ENCODE measurements at places on chromosomes 11 and 22.

GRCh38 chr22:23137905-23138561 is 3.8 kb downstream of the RSPH14 start:
- no peak for DNase-seq

DNA sequence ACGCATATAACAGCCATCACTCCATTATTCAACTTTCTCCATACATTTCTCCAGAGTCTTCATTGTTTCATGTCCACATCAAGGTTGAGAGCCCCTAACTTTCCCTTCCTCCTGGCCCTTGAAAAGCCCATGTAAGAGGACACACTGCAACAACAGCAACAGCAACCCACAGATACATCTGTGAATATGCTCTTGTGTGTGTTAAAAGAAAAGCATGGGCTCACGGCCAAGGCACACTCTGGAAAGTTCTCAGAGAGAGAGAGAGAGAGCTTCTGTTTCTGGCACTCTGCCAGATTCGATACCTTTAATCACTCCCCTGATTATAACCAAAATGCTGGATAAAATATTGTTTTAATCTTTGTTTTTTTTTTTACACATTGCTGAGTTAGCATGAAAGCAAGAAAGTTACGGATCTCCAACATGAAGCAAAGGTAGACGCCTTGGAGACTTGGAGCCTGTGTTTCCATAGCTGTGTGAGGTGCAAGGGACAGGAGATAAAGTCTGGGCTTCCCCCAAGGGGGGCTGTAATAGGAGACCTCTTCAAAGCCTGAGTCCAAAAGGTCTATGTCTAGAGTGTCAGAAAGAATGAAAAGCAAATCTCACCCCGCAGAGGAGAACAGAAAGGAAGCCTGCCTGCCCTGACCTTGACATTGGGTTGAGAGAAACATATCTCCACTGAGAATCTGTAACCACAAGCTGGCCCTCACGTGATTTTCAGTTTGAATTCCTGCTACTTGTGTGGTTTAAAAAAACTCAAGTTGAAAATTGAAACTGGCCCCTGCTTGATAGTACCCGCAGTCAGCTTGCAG is 33.7 kb upstream of the MPPED1 start:
- DNase-seq: no peak

DNA sequence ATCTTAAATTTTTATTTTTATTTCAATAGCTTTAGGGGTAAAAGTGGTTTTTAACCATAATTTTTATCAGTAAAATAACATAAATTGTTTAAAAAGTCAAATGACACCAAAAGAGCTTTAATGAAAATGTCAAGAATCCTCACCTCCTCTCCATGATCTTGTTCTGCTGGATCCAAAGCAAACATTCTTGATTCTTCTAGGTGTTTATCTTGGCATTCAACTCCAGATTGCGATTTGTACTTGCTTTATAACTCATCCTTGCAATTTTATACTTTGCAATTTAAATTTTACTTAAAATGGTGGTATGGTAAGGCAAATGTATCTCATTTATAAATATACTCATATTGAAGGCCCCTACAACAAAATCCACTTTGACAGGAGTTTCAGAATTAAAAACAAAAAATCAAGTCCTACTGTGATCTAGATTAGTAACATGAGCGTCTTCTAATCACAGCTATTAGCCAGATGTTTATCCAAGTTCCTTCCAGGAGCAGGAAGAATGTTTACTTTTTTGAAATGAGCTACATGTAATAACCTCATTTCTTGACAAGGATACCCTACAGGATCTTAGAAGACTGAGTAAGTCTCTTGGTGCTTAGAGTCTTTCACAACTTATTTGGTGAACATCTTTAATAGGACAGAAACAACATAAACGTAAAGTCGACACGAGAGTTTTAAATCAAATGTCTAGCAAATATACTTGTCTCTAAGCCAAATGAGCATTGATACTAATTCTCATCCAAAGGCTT is 72.4 kb upstream of the CARD18 start:
- no peak for DNase-seq

DNA sequence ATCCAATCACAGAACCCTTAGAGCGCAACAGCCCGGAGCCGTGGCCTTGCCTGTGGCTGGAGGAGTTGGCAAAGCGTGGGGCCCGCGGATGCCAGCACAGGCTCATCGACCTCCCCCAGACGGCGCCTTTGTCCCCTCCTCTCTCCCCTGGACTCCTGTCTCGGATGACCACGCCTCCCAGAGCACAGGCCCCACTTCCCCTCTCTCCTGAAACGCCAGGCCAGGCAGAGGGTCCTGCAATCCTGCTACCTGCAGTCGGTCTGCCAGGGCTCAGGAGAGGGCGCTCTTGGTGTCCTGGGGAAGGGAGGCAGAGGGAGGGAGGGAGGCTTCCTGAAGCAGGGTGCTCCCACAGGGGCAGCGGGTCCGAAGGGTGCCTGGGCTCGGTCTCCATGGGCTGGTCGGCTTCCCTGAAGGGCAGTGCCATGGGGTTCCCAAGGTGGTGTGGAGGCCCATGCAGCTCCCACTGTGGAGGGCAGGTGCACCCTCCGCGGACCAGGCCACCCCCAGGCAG is 16.6 kb upstream of the TTLL12 start:
- DNase-seq: no peak

DNA sequence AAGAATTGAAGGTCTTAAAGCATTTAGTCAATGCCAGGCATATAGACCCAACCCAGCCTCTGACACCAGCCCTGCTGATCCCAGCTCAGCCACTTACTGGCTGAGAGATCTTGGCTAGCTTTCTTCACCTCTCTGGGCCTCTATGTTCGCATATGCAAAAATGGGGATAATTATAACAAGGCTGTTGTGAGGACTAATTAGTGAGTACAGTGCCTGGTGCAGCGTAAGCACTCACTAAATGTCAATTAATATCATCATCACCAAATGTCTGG is 10.5 kb downstream of the CHST1 start:
- DNase-seq: no peak

- no peak for DNase-seq
These were observed 1.1 kb upstream of the RASSF10 start for GRCh38 chr11:13008061-13008435.

GRCh38 chr22:22213231-22213630 is 31.4 kb upstream of the VPREB1 start:
- no peak for DNase-seq

DNA sequence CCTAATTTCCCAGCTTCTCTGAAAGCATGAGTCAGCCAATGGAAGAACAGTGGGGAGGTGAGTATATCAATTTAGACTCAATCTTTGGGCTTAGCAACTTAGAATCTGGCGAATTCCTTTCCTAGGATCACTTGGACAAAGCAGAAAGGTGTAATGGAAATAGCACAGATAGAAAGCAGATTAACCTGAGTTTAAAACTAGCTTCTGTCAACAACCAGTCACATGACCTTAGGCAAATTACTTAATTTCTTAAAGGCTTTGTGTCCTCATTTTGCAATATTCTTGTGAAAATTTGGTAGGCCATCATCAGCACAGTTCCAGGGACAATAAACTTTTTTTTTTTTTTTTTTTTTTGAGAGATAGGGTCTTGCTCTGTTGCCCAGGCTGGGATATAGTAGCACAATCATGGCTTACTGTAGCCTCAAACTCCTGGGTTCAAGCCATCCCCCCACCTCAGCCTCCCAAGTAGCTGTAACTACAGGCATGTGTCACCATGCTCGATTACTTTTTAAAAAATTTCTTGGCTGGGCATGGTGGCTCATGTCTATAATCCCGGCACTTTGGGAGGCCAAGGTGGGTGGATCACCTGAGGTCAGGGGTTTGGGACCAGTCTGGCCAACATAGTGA is 40.8 kb upstream of the PCF11 start:
- no peak for DNase-seq

DNA sequence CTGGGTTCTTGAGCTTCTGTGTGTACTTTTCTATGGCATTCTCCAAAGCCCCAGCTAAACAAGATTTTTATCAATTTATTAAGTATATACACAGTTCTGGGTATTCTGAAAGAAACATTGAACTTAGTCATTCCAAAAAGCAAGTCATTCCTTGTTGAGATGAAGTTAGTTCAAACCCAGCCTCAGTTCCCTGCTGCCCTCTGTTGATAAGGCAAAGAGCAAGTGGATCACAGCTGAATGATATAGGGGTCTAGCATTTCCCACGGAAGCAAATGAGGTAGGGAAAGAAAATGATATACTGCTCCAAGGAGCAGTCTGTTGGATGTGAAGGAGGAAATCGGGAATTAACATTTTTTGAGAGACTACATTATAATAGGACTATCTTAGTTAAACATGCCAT is 841.8 kb upstream of the TENM4 start:
- no peak for DNase-seq

- no peak for DNase-seq
These were observed 812 bp downstream of the JAM3 start for GRCh38 chr11:134069426-134070341.

- DNase-seq: no peak
These were observed 3.6 kb downstream of the C11orf16 start for GRCh38 chr11:8928981-8929615.

GRCh38 chr11:61716478-61717285 is 35.8 kb upstream of the MYRF start:
- no peak for DNase-seq

DNA sequence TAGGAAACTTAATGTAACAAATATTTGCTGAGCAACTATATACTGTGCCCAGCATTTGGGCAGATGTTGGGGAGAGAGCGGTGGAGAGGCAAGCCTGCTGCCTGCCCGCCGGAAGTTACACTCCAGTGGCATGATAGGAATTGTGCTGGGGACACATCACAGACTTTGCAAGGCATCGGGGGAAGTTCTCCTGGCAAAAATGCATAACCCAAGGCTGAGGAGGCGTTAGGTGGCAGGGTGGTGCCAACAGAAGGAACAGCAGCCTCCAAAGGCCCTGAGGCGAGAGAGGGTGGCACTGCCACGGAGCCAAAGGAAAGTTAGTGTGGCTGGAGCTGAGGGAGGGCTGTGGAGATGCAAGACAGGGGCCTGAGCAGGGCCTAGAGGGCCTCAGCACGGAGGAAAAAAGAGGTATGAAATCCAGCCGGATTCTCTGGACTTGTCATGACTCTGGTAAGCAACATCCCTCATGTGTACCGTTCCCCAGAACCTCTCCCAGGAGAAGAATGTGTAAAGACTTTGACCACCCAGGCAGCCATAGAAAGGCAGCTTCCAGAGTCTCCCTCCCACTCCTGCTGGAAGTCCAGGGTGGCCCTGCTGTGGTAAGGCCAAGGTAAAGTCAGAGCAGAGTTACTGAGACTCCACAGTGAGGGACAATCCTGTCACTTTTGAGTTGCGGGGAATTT is 76.1 kb upstream of the RAB1B start:
- DNase-seq: no peak

- no peak for DNase-seq
These were observed 92.5 kb downstream of the LRRC32 start for GRCh38 chr11:76577921-76578653.

- no peak for DNase-seq
These were observed 382 bp downstream of the IMMP1L start for GRCh38 chr11:31509051-31509428.

- DNase-seq: no peak
These were observed 21.0 kb upstream of the TMEM123 start for GRCh38 chr11:102473543-102473942.

GRCh38 chr11:9790703-9791102 is 126.8 kb downstream of the SWAP70 start:
- no peak for DNase-seq

- no peak for DNase-seq
These were observed 66.5 kb upstream of the ALX4 start for GRCh38 chr11:44376423-44376822.

DNA sequence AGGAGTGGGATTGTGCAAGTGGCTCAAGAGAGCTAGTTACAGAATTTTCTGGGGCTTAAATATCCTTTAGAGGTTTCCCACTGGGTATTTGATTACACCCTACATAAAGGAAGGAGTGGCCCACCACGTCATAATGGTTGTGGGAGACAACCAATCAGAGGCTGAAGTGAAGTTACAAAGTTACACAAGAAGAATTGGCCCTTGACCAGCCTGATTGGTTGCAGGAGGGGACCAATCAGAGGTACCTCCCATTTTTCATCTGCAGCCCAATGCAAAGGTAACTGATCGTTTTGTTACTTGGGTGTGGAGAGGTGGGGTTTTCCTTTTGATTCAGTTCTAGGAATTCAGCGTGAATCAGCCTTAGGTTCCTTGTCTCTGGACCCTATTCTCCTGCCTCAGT is 430.5 kb upstream of the FAT3 start:
- no peak for DNase-seq

GRCh38 chr22:36660510-36660840 is 43.1 kb downstream of the CACNG2 start:
- no peak for DNase-seq

DNA sequence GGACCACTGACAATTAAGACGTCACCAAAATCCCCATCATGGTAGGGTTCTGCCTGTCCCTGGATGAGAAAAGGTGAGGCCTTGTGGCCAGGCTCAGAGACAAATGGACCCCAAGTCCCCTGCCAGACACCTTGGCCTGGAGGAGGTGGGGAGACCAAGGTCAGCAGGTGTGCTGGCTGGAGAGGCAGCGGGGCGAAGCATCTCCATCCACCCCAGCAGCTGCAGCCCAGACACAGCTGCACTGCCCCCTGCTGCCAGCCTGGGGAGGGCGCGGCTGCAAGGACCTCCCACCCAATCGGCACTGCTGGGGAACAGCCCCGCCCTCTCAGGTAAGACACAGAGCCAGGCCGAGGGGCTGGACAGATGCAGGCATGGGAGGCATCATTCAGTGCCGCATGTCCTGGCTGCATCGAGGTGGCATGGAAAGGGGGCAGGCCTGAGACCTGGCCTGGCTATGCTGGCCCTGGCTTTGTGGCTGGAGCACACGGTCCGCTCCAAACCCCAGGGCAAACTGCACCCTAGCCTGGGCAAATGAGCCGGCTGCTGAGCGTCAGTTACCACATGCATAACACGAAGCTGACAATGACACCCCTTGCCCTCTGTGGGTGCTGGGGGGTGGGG is 12.2 kb upstream of the MFNG start:
- DNase-seq: no peak

- DNase-seq: no peak
These were observed 18.9 kb downstream of the SHANK3 start for GRCh38 chr22:50691521-50691920.
